Fibroblast of pulmonary artery (primary cell): ENCODE measurements at places on chromosomes 2 and 18.

DNA sequence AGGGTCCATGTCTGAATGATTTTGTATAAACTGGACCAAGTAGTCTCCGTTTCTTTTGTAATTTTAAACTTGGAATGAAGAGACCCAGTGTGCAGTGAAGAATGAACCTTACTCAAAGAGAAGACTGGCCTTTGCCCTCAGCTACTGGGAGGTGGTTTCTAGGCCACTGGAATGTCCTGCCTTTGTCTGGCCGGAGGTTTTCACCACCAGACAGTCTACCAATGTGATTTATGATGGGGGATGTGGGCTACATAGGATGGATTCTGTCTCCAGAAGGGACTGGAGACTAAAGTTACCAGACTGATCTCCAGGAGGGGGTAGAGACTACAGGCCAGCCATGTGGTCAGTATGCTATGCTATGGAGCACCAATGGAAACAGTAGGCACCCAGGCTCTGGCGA lies 42.8 kb upstream of the RAB31 start:
- no peak for DNase-seq

- peak; percentile 29 for DNase-seq
These were observed 15.4 kb upstream of the MSGN1 start for GRCh38 chr2:17800693-17801458.

GRCh38 chr18:80196528-80197320 lies 50.6 kb downstream of the PARD6G start:
- peak; percentile 18 for DNase-seq

DNA sequence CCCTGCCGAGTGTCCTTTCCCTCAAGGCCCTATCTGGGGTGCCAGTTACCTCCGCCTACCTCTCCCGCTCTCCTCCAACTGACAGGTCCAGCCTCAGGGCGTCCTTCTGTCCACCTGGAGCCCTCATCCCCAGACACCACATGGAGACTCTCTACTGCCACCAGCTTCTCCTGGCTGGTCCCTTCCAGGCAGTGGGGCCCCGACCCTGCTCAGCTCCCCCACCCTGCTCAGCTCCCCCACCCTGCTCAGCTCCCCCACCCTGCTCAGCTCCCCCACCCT lies 74.0 kb upstream of the ODC1 start:
- DNase-seq, result no peak

- DNase-seq, result no peak
These were observed 1632.8 kb upstream of the CELF4 start for GRCh38 chr18:39198376-39198775.

GRCh38 chr2:102880731-102881130 lies 118.9 kb downstream of the TMEM182 start:
- DNase-seq, result no peak
